Effector memory CD4-positive, alpha-beta T cell (primary cell): ENCODE measurements at places on chromosomes 7 and 10.

DNA sequence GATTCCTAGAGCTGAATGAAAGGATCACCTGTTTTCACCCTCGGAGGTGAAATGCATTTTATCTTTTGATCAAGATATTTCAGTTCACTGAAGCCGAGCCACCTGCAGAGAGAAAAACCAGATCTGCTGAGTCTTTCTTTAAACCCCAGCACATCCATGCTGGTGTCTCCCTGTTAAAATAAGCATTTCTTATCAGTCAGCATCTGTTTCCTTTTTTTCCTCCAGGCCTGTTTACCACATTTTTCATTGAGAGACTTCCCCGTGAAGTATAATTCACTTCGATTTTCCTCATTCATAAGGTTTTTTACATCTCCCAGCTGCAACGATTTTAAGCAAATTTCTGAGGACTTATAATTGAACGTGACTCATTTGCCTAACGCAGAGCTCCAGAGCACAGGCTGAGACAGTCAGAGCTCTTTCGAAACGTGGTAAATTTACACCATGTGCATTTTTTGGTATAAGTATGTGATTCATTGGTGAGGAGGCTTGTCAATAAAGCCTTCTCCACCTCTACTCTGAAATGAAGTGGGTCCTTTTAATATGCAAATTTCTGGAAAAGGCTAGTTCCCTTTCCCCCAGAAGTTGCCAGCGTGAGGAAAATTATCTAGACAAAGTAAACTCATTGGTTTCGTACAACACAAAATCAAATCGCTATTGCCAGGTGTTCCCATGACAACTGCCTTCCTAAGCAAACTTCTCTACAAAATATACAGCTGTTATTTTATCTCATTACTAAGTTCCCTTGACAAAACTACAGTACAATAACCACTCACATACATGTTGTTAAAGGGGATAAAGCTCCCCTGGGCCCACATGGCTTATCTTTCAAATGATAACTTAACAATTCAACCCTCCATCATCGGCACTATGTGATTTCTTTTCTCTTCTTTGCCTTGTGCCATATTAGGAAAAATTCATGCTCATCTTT lies 374.8 kb upstream of the AKR1E2 start:
- DNase-seq, result no peak

GRCh38 chr10:10020945-10021344 lies 996.7 kb upstream of the CELF2 start:
- no peak for DNase-seq

GRCh38 chr7:90455163-90456030 lies 14.0 kb upstream of the PTTG1IP2 start:
- no peak for DNase-seq

GRCh38 chr10:10869592-10869991 lies 148.1 kb upstream of the CELF2 start:
- DNase-seq, result no peak

- DNase-seq, result no peak
Measured at GRCh38 chr10:118239236-118239630, 102.9 kb downstream of the FAM204A start.

DNA sequence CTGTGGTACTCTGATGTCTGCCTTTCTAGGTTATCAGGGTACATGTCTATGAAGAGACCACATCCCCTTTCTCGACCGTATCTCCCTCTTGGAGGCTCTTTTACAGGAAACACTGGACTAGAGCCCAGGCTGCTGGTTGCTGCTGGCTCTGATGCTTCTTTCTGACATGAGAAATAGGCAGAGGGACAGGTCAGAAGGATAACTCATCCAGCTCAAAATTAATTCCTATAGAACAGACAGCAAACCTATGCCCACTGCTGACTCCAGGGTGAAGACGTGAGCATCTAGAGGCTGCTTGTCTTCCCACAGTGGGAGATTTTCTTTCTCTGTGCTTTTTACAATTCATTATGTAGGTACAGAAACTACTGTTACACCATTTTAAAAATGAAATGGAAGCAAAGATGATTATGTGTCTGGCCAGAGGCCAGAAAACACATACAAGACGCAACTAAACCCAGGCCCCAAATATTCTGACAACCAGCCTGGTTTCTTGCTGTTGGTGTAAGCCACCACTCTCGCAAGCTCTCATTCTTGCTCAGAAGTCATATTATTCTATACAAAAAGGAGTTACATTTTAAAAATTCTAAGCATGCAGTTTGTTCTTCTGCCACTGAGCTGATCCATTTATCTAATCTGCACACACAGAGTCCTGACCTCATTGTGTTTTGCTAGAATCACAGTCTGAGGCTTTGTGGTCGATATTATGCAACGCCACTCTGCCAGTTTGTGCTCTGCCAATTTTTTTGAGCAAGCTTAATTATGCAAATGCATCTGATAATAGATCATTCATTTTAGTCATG lies 424.3 kb downstream of the KIF20B start:
- DNase-seq, result no peak

DNA sequence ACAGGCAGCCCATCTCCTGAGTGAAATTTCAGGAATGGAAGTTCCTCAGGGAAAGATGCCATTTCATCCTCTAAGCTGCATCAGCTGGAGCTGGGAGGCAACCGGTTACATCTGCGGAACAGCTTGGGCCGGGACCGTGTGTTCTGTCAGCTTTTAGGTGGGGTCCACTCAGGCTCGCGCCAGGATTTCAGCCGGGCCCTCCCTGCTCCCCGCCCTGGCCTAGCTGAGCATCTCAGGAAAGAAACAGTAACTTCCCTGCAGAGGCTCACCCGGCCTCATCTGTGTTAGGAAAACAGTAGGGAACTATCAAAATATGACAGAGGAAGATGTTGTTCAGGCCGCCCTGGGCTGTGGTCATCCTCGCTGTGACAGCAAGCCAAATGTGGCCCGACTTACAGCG lies 110.4 kb downstream of the TRIL start:
- no peak for DNase-seq

- DNase-seq, result no peak
Measured at GRCh38 chr7:73717025-73717807, 2.3 kb downstream of the STX1A start.

DNA sequence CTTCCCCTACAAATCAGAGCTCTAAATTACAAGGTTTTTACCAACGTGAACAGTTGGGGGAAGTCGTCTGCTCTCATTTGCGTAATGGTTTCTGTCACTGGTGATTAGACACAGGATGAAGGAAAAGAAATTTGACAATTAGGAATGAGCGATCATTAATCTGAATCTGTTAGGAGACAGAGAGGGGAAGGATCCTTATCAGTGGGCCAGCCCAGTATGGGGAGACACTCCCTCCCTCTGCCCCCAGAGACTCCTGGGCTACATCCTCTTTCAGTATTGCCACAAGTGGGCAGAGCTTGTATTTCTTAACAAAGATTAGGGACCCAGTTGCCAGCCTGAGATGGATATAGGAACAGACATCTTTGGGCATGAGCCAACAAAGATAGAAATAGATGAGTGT lies 15.5 kb downstream of the HIF1AN start:
- no peak for DNase-seq

DNA sequence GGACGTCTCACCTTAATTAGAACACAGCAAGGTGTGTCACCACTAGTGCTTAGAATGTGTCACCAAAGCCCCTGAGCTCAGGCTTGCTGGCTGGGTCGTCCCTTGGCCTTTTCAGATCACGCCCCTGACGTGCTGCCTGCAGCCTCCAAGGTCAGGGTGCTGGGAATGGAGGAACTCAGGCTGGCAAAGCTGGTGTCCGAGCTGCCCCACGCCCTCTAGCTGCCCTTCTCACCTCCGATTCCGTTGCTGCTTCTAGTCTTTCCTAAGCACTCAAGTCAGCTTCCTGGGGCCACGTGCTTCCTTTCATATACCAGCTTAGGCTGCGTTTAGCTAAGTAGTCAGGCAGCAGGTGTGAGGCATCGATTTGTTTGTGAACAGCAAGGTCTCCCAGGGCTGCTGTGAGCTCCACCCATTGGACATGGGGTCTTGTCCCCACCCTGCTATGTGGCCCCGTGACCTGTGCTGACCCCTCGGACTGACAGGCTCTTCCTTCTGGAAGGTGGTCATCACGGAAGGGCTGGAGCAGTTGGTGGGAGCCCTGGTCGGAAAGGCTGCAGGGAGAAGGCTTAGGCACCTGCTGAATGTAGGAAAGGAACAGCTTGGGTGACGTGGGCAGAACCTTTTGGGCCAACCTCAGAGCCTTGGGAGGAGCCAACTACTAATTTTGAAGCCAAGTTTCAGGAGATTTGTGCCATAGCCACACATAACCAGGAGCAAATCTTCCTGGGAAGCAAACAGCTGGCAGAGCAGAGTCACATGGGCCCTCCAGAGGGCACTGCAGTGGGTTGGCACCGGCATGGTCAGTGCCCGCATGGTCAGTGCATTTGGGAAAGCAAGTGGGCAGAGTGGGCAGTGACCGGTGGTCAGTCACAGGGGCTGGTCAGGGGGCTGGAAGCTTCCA lies 28.8 kb downstream of the VIPR2 start:
- DNase-seq, result no peak

GRCh38 chr10:94397549-94398370 lies 4.6 kb upstream of the TBC1D12 start:
- no peak for DNase-seq

DNA sequence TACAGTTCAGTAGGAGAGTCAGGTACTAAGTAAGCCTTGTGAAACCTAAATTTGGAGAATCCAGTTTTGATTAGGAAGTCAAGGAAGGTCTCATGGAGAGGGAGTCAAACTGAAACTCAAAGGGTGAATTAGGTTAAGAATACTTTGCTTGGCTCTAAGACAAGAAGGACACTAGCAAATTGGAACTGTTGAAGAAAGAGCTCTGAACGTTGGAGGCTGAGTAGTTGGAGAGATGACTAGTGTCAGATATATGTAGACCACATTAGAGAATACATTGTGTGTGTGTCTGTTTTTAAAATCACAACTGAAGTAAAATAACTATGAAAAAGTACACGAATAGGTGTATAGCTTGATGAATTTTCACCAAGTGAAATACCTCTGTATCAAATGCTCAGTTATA lies 6.3 kb downstream of the VPS26A start:
- DNase-seq, result no peak

DNA sequence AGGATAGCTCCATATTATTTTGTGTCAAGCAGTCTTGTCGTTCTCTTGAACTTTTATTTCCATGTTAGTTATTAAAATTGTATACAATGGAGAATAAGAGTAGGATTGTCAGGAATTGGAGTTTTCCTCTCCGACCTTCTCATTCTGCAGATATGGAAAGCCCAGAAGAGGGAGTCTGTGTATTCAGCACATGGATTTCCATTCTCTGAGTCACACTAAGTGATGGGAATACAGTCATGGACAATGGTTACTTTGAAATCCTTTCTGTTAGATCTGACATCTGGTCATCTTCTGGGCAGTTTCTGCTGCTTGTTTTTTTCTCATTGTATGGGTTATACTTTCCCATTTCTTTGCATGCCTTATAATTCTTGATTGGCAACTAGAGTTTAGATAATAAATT lies 5.0 kb upstream of the TASOR2 start:
- no peak for DNase-seq

GRCh38 chr7:16982640-16983350 lies 101.0 kb upstream of the AGR3 start:
- DNase-seq, result no peak

DNA sequence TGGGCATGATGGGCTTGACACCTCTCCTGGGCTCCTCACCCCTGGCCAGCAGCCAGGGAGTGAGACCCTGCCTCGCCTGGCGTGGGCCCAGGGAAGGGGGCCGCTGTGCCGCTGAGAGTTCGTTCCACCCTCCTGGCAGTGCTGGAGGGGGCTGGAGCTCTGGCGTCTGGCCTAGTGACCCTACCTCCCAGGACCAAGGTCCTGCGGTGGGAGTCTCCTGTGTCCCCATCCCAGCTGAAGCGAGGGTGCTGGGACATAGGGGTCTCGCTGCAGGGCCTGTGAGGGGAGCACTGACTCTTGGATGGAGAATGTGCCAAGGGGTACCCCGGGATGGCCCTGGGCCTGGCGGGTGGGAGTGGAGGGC lies 1.2 kb downstream of the GTF2IRD1 start:
- DNase-seq, result no peak

DNA sequence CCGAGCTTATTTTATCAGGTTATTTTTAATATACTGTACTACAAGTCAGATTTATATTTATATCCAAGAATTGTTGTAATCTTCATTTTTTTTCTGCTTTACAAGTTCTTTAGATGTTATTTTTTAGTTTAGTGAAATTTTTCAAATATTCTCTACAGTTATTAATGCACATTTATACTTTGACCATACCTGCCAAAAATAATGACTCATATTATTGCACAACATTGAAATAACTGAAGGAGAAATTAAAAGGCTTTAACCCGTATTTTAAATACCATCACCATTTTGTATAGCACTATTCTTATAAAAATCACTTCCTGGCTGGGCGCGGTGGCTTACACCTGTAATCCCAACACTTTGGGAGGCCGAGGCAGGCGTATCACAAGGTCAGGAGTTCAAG lies 278.5 kb downstream of the BICC1 start:
- DNase-seq, result no peak

- no peak for DNase-seq
Measured at GRCh38 chr10:33288127-33288526, 46.3 kb downstream of the NRP1 start.

DNA sequence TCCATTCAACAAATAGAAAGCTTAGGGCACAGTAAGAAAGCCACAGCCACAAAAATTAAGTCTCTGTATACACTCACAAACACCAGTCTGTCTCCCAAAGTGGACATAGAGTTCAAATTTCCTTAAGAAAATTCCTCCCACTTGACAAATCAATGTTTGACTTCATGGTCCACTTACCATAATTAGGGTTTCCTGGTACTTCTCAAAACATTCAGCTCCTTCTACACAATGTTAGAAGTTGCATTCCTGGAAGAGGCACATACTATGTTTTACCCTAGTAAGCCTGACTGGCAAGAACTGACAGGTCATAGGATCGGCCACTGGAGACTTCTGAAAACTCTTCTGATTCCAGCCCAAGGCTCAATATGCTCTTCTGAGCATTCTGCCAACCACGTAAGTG lies 70.5 kb downstream of the CPXM2 start:
- DNase-seq, result no peak
